Stimulated activated CD8-positive, alpha-beta memory T cell treated with anti-CD3 and anti-CD28 coated beads, Interleukin-2, amount 100 ng/mL, for 1 hour (primary cell): ENCODE measurements at places on chromosomes 5 and 9.

DNA sequence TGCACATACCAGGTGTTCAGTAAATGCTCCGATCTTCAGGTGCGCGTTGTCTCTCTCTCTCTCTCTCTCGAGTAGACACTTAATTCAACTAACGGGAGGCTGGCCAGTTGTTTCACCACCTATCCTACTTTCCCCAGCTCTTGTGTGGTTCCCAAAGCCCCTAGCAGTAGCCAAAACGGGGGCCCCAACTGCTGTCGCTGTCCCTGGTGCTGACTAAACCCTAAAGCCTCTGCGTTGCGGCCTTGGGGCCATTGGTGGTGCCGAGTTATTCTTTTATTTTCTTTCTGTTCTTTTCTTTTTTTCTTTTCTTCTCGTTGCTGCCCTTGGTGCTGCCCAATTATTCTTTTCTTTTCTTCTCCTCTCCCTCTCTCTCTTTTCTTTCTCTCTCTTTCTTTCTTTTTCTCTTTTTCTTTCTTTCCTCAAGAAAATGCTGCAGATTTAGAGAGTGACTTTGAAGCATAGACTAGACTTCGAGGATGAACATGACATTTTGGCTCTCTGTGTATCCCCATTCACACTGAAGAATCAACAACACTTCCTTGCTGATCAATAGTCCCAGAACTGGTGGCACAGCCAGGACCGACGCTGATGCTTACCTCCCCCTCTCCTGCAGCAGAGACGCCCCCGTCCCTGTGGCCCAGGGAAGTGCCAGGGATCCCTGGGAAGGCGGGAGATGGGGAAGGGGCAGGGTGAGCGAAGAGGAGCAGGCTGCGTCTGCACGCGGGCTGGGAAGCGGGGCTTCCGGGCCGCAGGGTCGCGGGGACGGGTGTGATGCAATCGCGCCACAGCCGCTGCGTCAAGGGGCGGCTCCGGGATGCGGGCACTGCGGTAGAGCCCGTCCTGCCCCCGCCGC lies at the start of gene FBLL1:
FBLL1 (plus strand) TSS at position 785 of the 853 bp plus-strand sequence. CDS start 200 bp downstream, outside the sequence.
- DNase-seq = no peak

DNA sequence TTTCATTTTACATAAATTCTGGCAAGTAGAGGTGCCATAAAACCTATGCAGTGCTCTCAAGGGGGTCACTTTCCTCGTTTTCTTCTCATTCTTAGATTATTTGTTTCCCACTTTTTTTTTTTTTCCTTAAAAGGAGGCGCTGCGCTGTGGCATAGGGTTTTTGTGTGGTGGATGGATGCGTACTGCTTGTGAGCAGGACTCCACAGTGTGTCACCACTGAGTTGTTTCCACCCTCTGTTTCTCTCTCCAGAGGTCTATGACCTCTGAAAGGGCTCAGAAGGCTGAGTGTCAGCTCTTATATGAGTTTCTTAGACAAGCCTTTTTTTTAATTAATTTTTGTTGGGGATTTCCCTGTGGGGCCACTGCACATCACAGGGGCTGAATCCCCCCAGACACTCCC lies 13.6 kb upstream of the CLTB start:
- DNase-seq = no peak

GRCh38 chr5:106720367-106720766 lies 950.4 kb downstream of the EFNA5 start:
- no peak for DNase-seq

DNA sequence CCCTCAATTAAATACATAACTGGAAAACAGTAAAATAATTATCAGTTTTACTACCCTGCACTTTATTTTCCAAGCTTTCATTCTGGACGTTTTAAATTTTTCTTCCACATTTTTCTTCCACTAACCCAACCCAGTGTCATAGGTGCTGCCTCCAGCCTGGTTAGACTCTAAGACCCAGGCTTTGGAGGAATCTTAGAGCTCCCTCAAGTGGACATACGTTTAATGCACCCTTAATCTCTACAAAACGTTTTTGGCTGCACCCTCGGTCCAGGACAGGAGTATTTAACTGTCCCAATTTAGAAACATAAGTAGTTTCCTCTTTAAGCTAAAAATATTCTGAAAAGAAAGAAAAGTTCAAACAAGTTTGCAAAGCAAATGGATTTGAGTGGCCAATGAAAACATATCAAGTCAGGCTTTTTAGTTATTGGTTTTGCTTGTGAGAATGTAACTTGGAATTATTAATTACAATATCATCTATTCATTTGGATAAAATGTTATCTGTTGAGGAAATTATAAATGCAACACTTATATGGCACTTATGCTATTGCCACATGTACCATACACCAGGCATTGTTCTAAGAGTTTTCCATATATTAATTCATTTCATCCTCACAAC lies 38.9 kb downstream of the CDH6 start:
- DNase-seq = no peak

GRCh38 chr9:80437091-80437640 lies 865.4 kb downstream of the TLE4 start:
- no peak for DNase-seq

DNA sequence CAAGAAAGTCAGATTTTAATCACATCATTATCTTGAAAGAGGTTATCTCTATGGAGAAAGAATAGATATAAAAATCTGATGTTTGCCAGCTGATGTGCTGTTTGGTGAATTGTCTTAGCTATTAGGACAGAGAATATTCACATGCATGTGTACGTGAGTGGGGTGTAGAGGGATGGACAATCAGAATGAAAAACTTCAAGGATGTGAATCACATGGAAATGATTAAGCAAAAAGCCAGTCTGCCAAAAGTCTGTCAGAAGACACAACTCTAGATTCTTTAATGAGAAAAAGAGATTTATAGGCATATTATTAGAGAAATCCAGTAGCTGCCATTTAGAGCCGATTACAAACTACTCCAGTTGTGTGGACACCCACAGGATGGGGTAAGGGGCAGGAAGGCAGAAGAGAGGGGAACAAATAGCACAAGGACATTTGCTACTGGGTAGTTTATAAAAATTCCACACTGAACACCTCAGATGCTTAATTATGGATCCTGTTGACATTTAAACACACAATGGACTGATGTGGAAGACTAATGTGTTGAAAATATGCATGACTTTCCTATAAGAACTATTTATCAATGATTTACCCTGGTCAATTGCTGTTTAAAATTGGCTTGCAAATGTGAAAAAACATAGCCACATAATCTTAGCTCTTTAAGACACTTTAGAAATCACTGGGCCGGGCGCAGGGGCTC lies 127.4 kb downstream of the PTTG1 start:
- no peak for DNase-seq

- no peak for DNase-seq
These were observed 6.2 kb downstream of the DMRT3 start for GRCh38 chr9:982394-983230.

- DNase-seq = no peak
These were observed 655 bp upstream of the RAI14 start for GRCh38 chr5:34655354-34655991.

DNA sequence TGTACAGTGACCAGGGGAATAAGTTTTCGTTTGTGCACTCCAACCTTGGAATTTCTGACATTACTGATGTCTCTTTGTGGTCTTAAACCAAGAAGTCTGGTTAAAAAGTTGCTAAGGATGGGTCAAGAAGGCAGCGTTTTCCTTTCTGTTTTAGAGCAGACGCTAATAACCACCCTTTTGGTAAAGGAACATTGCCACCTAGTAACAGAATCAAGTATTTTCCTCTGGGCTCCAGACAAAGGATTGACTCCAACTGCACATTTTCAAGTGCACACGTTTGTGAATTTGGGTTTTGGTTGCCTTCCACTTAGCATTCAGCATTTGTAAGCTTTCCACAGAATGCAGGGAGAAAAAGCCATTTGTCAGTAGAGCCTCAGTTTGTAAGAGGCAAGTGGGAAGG lies 22.2 kb upstream of the CEP78 start:
- DNase-seq = no peak

- DNase-seq = no peak
These were observed 63.5 kb downstream of the GALNT12 start for GRCh38 chr9:98870782-98871557.

DNA sequence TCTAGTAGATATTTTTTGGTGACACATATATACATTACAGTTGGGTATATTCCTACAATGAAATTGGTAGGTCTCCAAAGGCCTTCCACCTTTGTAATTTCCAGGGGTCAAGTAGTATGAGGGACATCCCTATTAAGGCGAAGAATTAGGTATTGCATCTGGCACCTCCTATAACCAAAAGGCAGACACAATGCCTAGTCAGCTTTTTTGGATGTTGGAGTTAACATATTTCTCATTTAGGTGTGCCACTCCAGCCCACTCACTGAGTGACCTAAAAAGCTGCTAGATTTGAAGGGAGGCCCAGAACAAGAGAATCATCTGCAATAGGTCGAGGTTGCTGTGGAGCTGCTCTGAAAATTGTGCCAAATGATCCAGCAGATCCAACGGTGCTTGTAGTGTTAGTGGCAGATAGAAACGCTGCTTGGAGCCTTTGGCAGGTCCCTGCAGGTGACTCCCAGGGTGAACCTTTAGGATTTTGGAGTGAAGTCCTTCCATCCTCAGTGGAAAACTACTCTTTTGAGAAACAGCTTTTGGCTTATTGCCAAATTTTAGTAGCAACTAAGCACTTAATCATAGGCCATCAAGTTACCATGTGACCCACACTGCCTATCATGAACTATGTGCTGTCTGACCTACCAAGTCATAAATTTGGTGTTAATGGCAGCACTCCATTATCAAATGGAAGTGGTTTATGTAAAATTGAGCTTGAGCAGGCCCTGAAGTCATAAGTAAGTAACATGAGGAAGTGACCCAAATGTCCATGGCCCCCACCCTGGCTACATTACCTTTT lies 15.7 kb upstream of the FNIP1 start:
- no peak for DNase-seq

- DNase-seq = no peak
These were observed 15.0 kb upstream of the CEP120 start for GRCh38 chr5:123438244-123438643.

DNA sequence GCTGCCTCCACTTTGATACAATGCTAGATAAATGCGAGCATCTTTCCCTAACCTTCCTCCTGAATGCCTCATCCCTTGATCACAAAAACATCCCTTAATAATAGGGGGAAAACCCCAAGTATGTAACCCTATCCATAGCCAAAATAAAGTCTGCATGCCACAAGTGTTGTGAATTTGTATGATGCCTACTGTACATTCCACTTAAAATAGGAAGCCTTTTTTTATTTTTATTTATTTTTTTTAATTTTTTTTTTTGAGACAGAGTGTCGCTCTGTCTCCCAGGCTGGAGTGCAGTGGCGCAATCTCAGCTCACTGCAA lies 207.0 kb downstream of the AOPEP start:
- no peak for DNase-seq

GRCh38 chr5:150278916-150279315 lies 10.7 kb downstream of the CAMK2A start:
- DNase-seq = no peak

DNA sequence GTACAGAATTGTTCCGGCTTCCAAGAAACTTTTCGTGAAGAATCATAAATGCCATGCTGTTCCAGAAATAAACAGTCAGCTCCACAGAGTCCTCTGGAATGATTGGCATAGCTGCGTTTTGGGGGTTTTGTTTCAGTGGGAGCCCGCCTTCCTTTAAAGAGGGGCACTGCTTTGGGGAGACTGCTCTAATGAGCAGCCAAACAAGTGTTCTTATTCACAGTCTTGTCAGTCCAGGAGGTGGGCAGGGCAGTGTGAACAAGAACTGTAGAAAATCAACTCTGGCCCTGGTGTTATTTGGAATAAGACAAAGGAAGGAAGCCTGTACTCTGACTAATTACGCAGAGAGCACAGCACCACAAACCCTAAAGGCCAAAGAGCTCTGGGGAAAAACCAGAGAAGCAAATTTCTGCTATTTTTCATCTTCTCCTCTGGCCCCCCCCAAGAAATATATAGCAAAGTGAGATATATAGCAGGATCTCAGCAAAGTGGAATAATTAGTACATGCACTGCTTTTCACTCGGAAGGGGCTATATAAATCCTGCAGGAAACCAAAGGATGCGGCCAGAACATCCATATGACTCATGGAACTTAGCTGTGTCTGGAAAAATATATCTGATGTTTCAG lies 92.9 kb downstream of the GLDC start:
- DNase-seq = no peak

GRCh38 chr5:98779264-98779877 lies 5.9 kb downstream of the RGMB start:
- DNase-seq = no peak

GRCh38 chr5:123039673-123040072 lies 3.1 kb upstream of the PPIC start:
- DNase-seq = no peak

- DNase-seq = no peak
These were observed at the start of gene IL11RA for GRCh38 chr9:34651876-34652601. Gene IL11RA (plus strand): TSS chr9:34652185. CDS start chr9:34655218, 3,033 bp downstream.

- no peak for DNase-seq
These were observed 64.2 kb upstream of the SLC12A2 start for GRCh38 chr5:128019391-128019790.

DNA sequence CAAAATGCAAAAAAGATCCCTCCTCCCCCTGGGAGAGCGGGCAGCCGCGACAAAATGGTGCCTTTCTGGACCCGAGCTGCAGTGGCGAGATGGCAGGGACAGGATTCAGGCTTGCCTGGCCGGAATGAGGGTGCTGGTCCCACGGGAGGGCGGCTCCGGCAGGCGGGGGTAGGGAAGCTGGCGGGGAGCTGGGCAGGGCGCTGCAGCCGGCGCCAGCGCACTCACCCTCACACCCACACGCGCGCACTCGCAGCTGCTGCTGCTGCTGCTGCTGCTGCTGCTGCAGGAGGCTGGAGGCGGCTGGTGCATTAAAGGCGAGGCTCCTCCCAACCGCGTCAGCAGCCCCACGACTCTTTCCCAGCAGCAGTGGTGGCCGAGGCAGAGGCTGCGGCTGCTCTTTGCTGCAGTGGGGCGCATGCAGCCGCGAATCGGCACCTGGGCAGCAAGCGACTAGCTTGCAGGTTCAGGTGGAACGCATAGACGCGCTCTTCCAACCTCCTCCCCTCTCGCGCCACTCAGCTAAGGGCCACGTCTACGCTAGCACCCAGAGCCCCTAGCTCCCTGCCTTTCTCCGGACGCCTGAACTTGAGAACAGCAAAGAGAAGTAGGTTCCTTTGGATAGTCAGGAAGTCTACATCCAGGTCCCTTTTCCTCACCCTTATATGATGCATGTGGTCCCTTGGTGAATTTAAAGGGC lies at the start of gene PPP2R2B:
PPP2R2B (minus strand) TSS at position 282 of the 697 bp plus-strand sequence.
- no peak for DNase-seq

GRCh38 chr9:124800306-124801259 lies 23.6 kb downstream of the OLFML2A start:
- no peak for DNase-seq
